Dermis microvascular lymphatic vessel endothelial cell (primary cell): ENCODE measurements at places on chromosomes 11 and 22. TPM values are rescaled to one million over a fixed set of nuclear protein-coding genes. Genes with fewer than 3 reads are reported as not detected.

- peak; percentile 11 for DNase-seq
Measured at GRCh38 chr11:5712507-5712906, 22.9 kb downstream of the TRIM22 start.

DNA sequence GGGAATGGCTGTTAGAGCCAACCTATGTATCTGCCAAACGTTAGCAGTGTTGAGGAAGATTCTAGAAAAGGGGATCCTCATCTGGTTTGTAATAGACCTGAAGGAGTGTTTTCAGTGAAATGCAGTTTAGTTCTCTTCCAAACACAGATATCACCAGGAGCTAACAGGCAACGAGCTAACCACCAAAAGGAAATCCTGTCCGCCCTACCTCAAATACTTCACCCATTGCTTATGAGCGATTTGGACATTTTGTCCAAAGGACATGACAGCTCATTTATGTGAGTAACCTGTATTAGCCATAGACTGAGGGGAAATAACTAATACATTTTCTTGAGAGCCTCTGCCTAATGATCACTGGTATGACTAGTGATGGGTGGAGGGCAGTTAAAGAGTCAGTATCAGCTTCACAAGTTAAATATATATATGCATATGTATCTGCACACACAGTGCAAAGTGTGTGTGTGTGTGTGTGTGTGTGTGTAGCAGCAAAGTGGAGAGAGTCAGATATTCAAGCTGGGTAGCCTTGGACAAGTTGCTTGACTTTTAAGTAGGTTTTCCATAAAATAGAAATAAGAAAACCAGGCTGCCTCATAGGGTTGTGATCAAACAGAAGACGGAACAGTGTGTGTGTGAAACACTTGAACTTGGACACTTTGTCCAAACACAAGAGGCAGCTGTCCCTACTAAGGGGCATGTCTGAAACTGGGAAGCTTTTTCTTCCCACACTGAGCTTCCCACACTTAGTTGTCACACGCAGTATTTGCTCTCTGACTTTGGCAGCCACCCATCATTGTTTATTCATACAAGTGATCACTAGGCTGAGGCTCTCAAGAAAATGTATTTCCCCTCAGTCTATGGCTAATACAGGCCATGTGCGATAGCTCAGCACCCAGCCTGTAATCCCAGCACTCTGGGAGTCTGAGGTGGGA lies 940 bp upstream of the C11orf91 start:
- DNase-seq = no peak

DNA sequence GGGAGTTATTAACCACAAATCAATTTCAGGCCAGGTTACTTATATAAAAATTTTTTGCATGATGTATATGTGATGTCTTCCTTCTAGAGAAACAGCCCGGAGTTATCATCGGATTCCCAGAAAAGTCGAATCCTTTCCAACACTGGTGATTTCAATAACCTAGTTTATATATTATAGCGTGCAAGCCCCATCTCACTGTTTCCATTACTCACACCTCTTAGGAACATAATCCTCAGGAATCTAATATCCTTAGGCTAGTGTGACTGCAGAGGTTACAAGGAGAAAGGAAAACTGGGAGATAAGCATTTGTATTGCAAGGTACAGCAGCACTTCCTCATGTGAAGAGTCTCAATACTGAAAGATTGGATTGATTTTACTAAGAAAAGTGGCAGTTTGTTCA lies 20.3 kb downstream of the ARHGAP20 start:
- no peak for DNase-seq

GRCh38 chr11:56898856-56899255 lies 89.9 kb upstream of the OR5AK2 start:
- no peak for DNase-seq

DNA sequence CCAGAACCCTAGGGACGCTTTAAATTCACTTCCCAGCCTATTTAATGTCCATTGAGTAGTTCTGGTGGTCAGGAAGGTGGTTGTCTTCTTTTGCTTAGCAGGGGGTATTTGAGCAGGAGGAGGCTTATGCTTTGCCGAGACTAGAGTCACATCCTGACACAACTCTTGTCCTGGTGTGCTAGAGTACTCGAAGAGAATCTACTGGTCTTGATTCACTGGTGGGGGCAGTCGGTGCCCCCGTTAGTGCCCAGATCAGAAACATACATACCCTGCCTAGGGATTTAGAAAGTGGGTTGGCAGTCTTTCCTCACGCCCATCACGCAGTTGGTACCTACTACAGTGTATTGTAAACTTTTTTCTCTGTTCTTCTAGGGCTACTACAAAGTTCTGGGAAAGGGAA lies 2.7 kb downstream of the RPL27A start:
- no peak for DNase-seq

GRCh38 chr11:60844045-60844869 lies 2.3 kb downstream of the CCDC86 start:
- DNase-seq = peak; percentile 26

DNA sequence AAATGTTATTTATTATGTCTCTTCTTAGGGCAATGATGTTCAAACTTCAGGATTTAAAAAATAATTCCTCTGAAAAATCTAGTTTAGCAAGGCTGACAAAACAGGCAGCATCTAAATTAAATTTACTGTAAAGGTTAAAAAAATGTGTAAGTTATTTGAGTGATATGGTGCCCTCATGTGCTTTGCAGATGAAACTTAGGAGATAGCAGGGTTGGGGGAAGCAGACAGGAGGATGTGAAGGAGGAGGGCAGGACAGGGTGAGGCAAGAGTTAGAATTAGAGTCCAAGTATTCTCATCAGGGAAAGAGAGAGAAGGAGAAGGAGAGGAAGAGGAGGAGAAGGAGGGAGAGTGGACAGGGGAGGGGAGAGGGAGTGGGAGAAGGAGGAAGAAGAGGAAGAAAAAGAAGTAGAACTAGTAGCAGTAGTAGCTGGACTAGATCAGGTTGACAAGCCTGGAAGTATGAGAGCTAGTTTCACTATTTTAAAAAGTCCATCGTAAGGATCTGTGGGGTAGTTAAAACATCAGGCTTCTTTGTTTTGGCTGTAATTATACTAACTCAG lies 141.2 kb upstream of the SESN3 start:
- DNase-seq = no peak

GRCh38 chr11:119469506-119469905 lies 46.5 kb upstream of the THY1 start:
- DNase-seq = no peak

DNA sequence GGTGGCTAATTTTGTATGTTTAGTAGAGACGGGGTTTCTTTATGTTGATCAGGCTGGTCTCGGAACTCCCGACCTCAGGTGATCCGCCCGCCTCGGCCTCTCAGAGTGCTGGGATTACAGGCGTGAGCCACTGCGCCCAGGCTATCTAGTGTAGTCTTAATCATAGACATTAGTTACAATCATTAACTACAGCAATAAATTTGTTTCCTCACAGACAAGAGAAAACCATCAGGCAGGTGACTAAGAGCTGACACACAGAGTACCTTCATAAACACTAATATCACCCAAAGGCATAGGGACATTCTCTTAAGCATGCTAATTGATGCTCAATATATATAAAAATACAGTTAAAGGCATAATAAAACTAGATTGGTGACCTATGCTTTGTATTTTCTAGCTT lies 19.4 kb downstream of the SDHD start:
- no peak for DNase-seq

DNA sequence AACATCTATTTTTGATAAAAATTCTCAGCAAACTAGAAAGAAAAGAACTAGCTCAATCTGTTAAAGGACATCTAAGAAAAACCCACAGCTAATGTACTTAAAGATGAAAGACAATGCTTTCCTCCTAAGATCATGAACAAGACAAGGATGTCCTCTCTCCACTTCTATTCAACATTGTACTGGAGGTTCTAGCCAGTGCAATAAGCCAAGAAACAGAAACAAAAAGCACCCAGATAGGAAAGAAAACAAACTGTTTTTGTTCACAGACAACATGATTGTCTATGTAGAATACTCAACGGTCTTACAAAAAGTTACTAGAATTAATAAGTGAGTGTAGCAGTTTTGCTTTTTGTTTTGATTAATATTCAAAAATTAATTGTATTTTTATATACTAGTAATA lies 7.8 kb downstream of the CD3D start:
- DNase-seq = no peak

GRCh38 chr11:123250892-123251656 lies 56.0 kb upstream of the CLMP start:
- no peak for DNase-seq

- no peak for DNase-seq
Measured at GRCh38 chr11:35912883-35913624, 30.8 kb upstream of the LDLRAD3 start.

DNA sequence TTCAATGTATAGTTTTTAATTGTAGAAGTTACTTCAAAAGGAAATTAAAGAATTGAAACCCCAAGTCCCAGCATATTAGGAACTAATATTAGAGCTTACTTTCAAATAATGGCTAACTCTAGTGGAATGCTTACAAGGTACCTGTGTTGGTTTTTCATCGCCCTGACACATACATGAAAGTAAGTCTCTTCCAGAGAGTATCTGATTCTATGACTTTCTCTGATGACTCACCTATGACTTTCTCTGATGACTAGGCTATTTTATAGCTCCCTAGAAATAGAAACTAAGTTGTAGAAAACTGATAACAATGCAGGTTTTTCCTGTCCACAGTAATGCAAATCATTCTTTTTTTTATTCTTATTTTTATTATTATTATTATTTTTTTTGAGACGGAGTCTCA lies 33.6 kb upstream of the MMP7 start:
- peak; percentile 75 for DNase-seq

DNA sequence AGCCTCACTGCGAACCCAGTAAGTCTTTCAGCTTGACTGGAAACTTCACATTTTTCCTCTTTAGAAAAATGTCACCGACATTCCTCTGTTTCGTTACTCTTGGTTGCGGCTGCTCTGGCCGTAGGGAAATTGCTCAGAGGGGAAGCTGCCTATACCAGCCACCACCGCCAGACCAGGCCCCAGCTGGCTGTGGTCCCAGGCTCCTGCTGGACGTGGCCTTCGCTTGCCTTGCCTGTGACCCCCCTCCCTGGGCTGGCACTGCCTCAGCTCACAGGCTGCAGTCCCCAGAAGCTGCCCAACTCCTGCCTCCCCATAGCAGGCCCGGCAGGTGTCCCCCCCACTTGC lies 197.8 kb downstream of the MN1 start:
- peak; percentile 56 for DNase-seq

DNA sequence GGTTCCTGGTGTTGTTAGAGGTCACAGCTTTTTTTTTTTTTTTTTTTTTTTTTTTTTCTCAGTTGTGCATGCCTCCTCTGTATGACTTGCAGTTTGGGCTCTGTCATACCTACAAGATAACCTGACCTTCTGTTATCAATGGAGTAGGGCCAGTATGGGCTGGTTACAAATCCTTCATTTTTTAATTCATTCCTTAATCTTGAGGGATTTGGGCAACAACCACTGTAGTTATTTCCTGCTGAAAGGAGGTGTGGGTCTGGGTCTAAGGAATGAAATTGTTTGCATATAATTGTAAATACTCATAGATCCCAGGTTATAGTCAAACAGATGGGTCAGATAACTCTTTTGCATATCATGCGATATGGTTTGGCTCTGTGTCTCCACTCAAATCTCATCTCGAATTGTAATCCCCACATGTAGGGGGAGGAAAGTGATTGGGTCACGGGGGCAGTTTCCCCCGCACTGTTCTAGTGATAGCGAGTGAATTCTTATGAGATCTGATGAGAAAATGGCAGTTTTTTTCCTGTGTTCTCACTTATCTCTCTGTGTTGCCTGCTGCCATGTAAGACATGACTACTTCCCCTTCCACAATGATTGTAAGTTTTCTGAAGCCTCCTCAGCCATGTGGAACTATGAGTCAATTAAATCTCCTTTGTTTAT lies 14.1 kb upstream of the GLYAT start:
- no peak for DNase-seq

GRCh38 chr11:65454311-65454695 lies 31.7 kb downstream of the NEAT1 start:
- DNase-seq = no peak

- peak; percentile 46 for DNase-seq
Measured at GRCh38 chr22:29994027-29994715, 86.1 kb upstream of the HORMAD2 start.

DNA sequence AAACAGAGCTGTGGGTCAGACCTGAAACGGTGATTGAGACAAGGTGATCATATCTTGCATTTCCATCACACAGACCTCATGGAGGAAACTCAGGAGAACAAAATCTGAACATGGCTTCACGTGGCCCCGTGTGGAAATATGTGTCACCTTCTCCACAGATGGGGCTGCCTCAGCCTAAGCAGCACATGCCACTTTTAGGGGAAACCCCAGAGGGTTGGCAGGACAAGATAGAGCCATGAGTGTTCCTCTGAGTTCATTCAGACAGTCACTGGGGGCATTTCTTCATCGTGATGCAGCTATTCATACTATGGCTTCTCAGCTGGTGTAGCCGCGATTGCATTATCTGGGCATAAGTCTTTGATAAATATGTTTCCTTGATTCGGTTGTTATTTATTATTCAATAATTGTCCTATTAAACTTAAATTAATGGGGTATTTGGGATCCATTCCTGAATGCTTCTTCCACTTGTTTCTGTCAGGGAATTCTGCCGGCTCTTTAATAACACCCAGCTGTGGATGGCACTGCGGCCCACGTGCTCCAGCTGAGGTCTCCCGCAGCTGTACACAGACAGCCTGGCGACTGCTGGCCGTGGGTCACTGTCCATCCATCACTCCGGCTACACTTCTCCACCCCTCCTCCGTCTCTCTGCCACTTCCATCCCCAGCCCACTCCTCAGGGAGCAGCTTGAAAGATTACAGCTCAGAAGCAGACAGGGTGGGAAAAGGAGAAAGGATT lies 485.1 kb downstream of the OPCML start:
- no peak for DNase-seq

DNA sequence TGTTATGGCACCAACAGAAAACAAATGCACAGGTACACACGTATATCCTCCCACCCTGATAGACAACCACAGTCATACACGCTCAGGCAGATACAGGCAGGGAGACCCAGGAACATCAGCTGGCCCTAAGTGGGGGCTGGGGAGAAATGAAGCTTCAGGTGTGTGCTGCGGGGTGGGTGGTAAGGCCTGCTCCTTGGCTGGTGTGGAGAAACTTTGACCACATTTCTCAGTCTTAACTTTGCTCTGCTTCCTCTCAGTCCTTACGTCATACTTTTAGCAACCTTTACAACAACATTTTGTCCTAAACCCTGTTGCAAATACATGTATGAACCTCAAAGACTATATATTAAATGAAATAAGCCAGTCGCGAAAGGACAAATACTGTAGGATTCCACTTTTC lies 6.7 kb upstream of the ANAPC15 start:
- no peak for DNase-seq

LRP4 gene
- total RNA-seq = 0.76 and 0.77 TPM in 2 replicates

ACCS gene
- 4.2 and 9.1 TPM in 2 replicates for total RNA-seq

OR51I1 gene
- 0.13 TPM in 1 of 2 replicates, not detected in the other for total RNA-seq

CLDN5 gene
- 560 and 793 TPM in 2 replicates for total RNA-seq

GAB4 gene
- not detected in 2 replicates for total RNA-seq

OR8D1 gene
- total RNA-seq = not detected in 2 replicates

NCF4 gene
- 0.13 TPM in 1 of 2 replicates, not detected in the other for total RNA-seq

NPAS4 gene
- total RNA-seq = not detected in 2 replicates

OR5P2 gene
- not detected in 2 replicates for total RNA-seq

MDK gene
- total RNA-seq = 34.8 and 58.0 TPM in 2 replicates
